Effector memory CD4-positive, alpha-beta T cell (primary cell): ENCODE measurements at places on chromosomes 5 and 9.

DNA sequence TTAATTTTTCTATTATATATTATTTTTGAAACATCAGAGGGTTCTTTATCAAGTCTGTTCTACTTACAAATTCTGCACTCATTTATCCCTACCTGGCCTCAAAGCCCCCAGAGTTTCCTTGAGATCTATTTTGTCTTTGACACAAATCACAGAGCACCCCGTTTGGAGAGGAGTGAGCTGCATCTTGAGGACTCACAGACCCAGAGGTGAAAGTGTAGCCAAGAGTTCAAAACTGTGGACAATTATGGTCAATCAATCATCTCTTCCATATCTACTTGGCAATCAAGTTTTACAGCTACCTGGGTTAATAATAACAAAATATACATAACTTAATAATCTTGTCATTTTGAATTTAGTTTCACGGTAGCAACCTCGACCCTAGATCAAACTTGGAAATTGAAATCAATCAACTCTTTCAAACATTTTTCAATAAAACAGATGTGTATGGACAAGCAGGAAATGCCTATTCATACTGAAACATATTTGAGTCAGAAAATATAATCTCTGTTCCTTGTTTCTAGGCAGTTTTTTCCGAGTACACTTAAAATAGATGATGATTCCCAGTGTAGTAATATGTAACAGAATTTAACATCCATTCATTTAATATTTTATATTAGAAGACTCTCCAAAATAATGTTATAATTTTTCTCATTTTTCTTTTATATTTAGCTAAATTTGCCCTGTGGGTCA is 13.7 kb upstream of the SYK start:
- DNase-seq = no peak

DNA sequence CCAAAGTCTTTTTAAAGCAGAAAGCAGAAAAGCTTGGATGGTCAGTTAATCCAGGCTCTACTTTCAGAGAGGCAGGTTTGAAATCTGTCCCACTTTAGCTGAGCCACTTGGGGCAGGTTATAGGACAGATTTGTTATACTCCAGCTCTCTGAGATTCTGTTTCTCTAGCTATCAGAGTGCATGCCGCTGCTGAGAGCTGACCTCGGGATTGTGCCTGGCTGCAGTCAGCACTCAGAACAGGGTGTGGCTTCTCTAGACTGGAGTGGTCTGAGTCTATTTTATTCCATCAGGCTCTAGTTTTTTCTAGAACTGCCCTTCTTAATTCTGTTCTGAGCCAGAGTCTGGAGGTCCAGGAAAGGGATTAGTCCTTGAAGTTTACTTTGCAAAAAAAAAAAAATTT is 67.7 kb downstream of the NDFIP1 start:
- DNase-seq = no peak

- no peak for DNase-seq
Measured at GRCh38 chr5:157819502-157820115, 39.3 kb downstream of the CLINT1 start.

- no peak for DNase-seq
Measured at GRCh38 chr5:68749631-68750030, 344.2 kb upstream of the SLC30A5 start.

- DNase-seq = no peak
Measured at GRCh38 chr9:83509402-83509801, 28.8 kb downstream of the FRMD3 start.

- DNase-seq = no peak
Measured at GRCh38 chr5:111143910-111144309, 51.8 kb downstream of the WDR36 start.

DNA sequence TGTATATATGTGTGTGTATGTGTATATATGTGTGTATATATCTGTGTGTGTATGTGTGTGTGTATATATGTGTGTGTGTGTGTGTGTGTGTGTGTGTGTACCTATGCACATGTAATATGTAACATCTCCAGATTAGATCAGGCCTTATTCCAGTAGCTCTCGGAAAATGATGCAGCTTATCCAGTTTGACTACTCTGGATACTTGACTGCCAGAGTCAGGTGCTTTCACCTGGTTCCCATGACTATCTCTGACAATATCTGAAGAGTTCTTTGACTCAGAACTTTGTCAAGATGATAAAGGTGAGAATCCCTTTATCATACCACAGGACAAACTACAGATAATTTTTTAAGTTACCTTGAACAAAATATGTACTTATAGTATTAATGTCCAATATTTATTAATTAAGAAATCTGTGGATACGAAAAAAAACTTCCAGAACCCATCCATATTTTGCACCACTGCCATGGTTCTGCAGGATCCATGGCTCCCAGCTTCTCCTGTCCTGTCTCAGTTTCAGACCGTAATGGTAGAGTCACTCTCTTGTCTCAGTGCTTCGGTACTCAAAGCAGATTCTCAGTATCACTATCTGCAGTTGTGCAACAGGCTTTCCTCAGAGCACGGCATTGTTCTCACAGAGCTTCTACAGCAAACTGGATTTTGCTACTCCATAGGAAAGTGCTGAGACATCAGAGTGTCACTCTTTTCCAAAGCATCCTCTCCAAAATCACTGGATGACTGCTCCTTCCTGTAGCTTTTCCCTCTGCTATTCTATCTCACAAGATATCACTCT is 164.4 kb upstream of the SLC12A2 start:
- no peak for DNase-seq

DNA sequence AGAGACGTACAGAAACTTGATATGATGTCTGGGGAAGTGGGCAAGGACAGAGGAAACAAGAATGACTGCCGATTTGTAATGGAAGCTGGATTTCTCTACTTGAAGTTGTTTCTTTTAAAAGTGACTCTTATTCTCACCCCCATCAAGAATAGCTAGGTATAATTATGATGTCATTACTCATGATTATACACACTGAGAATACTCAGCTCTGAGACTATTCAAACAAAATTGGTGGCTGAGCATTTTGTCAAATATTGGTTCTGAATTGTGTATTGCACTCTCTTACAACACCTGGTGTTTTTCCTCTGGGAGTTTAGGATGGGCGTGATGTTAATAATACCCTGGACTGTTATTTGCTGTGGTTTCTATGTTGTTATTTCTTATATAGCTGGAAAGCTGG is 46.3 kb downstream of the MAST4 start:
- DNase-seq = no peak

GRCh38 chr5:169546346-169546745 is 37.2 kb upstream of the SPDL1 start:
- no peak for DNase-seq

DNA sequence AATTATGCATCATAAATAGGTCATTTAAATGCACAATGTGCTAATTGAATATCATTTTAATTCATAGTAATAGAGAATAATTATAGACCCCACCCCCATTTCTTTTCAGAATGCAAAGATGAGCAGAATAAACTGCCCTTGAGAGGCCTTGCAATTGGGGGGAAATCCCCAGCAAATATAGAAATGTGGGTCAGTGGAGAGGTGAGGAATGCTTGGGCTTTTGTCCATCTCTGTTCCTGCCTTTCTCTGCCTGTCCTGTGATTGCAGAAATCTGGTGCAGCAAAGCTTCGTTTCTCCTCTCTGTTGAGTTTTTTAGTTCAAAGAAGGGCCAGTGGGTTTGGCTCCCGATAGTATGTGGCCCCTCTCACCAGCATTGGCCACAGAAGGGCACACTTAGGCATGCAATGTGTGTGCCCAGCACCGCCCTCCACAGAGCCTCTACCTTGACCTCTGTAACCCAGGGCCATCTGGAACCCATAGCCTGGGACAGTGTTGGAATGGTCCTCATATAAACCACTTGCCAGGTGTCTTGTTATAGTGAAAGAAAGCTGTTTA is 164.2 kb downstream of the SEMA6A start:
- no peak for DNase-seq

DNA sequence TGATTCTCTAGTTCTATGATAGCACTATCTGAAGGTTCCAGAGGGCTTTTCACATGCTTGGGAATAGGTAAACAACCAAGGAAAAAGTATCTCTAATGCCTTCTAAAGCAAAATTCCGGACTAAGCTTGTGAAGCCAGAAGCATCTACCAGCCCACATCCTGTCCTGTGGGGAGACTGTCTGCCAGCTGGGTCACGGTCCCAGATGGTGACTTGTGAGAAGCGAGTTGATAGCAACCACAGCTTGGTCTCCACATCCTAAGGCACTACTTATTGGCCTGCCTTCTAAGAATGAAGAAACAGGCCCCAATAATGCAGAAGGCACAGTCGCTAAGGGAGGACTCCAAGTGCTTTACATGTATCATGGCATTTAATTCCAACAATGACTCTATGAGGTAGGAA is 184.1 kb upstream of the ADRA1B start:
- DNase-seq = no peak

GRCh38 chr5:139761057-139761450 is 34.6 kb upstream of the PSD2 start:
- DNase-seq = no peak

GRCh38 chr5:134268919-134269318 is 43.0 kb upstream of the PPP2CA start:
- DNase-seq = no peak

DNA sequence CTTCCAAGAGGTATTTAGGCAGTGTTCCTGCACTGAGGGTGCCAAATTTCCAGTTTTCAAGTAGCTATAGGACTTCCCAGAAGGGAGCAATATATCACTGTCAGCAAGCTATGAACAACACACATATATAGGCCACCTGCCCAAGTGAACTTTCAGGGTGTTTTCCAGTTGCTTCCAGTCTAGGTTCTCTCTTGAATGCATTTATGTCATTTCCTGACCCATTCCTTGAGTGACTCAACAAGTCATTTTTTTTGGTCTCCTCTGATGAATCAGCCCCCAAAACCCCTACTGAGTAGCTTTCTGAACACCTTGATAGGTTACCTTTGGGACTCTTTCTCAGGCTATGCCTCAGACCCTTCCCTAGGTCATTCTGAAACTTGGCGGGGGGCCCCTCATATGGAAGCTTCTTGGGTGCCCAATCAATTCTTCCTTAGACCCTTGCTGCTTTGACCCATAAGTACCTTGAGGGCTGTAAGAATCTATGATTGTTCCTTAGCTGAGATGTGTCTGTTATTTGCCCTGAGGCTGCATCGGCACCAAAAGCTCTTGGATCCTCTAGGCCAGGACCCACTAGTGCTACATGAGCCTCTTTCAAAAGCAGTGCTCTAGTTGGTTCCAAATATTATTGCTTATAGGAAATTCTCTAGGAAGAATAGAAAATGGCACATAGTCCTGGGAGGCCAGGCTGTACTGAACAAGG is 12.4 kb downstream of the DNAJB5 start:
- DNase-seq = no peak

GRCh38 chr9:16221822-16222547 is 648.5 kb downstream of the BNC2 start:
- no peak for DNase-seq

- no peak for DNase-seq
Measured at GRCh38 chr5:167720676-167721260, 570.7 kb upstream of the WWC1 start.

GRCh38 chr5:37121027-37121426 is 128.1 kb downstream of the CPLANE1 start:
- DNase-seq = no peak

DNA sequence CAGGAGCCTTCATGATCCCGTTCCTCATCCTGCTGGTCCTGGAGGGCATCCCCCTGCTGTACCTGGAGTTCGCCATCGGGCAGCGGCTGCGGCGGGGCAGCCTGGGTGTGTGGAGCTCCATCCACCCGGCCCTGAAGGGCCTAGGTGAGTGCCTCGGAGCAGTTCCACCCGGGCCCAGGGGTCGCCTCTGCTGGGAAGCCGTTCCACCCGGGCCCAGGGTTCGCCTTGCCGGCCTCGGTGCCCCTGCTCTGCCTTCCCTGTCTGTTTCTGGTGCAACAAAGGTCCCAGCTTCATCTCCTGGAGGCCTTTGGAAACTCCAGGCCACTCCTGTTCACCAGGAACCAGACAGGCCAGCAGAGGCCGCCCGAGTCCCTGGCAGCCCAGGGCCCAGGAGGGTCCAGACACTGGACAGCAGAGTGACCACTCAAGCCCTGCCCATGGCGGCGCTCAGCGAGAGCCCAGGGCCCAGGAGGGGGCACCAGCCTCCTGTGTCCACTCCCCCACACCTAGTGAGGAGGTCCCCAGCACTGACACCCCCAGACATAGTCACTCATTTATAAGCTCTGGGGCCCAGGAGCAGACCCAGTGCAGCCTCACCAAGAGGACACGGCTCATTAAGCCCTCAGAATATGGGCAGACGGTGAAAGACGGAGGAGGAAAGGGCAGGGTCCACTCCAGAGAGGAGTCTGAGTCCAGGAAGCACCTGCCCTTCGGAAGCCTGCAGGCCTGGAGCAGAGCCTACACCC is 7.5 kb downstream of the SLC6A19 start:
- DNase-seq = no peak

- no peak for DNase-seq
Measured at GRCh38 chr5:151743530-151743929, 14.9 kb downstream of the ATOX1 start.

DNA sequence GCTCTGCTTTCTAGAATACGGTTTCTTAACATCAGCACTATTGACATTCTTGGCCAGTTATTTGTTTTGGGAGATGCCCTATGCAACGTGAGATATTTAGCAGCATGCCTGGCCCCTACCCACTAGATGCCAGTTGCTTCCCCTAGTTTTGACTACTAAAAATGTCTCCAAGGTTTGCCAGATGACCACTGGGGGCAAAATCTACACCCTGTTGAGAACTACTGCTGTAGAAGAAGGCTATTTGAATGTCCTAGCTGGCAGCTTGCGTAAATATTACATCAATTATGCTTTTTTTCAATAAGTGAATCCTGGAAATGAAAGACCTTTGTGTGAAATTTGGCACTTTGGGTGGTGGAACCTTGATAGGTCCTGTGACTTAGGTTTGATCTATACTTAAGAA is 5.0 kb downstream of the NCBP1 start:
- DNase-seq = no peak

DNA sequence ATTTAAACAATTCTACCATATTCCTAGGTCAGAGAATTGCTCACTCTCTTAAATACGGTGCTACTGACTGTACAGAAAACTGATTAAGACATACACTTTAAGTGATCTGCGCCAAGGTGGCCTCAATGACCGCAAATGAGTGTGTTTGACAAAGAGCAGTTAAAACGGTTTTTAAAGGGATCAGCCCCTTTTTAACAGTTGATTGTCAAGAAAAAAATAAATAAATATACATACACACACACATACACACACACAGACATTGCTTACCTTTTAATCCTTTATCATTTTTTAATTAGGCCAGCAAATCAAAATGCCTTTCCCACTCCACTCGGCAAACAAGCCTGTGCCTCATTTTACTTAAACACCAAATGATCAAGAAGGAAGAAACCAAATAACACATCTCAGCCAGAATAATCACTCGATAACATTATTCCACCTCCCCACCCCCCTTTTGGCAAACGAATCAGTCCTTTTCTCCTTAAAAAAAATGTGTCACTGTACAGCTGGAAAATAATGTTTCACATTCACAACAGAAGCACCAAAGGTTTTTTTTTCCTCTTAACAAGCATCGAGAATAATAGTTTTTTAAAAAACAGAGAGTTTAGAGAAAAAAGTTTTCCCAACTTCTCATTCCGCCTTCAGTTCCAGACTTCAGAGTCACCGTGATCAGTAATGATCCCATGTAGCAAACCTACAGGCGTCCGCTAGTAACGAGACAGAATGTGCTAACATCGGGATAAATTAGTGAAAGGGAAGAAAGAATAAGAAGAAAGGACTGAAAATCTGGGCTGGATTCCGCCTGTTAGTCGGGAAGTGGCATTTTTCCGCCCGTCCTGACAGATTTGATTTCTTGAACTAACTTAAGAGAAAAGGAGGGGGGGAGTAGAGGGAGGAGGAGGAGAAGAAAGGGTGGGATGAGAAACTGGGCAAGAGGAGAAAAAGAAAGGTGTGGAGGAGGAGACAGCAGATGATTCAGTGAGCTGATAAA is at the start of gene ZNF608:
Gene ZNF608, minus strand, starts transcription at position 712 of the 988 bp plus-strand sequence. CDS start 1,650 bp downstream, outside the sequence.
- DNase-seq = no peak
